ENCODE measurements at places on chromosomes 3 and 15. TPM values are rescaled to one million over a fixed set of nuclear protein-coding genes. Genes with fewer than 3 reads are reported as not detected.

DNA sequence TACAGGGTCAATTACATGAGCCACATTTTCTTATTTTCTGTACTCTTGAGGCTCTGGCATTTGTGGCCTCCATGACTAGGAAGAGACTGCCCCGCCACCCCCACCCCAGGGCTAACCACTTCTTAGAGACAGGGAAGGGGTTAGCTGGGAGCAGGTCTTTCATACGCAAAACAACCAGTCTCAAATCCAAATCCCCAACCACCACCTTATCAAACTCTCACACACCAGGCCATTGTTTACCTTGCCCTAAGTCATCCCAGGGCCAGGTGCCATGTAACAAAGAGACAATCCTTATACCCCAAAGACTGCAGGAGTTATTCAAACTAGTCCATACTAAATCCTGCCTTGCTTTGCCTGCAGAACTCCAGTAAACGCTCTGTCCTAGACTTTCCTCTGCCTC is 77.8 kb downstream of the B3GNT5 start:
- H3K27ac ChIP-seq = peak overlapping the region; percentile 13
- no peak for DNase-seq
- H3K27me3 ChIP-seq = no peaks in the 10 kb centered on the region
- no peaks in the 10 kb centered on the region for H3K36me3 ChIP-seq

ITIH1 gene
- 3.4 TPM for polyA plus RNA-seq

SPATA12 gene
- 0.07 TPM for polyA plus RNA-seq

TMCC1 gene
- 12.2 TPM for polyA plus RNA-seq

THSD4 gene
- polyA plus RNA-seq = 1.7 TPM

- no peak overlapping the region for H3K27ac ChIP-seq
- H3K4me1 ChIP-seq = no peaks in the 10 kb centered on the region
- H3K36me3 ChIP-seq = peaks cover 24% of the 10 kb centered on the region
Observed at GRCh38 chr3:52915294-52915693, 17.9 kb upstream of the STIMATE start.

RHOV gene
- 15.3 TPM for polyA plus RNA-seq

DNA sequence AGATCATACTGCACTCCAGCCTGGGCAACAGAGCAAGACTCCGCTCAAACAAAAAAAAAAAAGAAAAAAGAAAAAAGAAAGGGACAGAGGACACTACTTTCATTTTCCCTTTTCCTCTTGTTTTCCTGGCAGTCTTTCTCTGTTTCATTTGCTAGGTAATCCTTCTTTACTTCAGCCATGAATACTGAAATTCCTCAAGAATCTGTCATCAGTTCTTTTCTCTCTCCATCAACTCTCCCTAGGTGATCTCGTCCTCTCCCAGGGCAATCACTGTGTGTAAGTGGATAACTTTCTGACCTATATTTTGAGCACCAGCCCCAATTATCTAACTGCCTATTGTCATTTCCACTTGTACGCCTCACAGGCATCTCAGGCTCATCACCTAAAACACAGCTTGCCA is 51.5 kb downstream of the TTC23 start:
- H3K36me3 ChIP-seq = peaks cover 2% of the 10 kb centered on the region
- no peaks in the 10 kb centered on the region for H3K27me3 ChIP-seq
- H3K27ac ChIP-seq = no peak overlapping the region
- no peak for DNase-seq
- no peaks in the 10 kb centered on the region for H3K4me1 ChIP-seq

RARB gene
- 0.89 TPM for polyA plus RNA-seq

GRCh38 chr15:72515591-72516389 is 41.7 kb downstream of the ARIH1 start:
- H3K4me1 ChIP-seq = no peaks in the 10 kb centered on the region
- no peaks in the 10 kb centered on the region for H3K36me3 ChIP-seq
- H3K27ac ChIP-seq = no peak overlapping the region
- no peak overlapping the region for H3K4me3 ChIP-seq
- H3K27me3 ChIP-seq = no peaks in the 10 kb centered on the region

KIF15 gene
- 3.6 TPM for polyA plus RNA-seq

- no peaks in the 10 kb centered on the region for H3K36me3 ChIP-seq
- no peaks in the 10 kb centered on the region for H3K4me1 ChIP-seq
- H3K27ac ChIP-seq = no peak overlapping the region
Observed at GRCh38 chr15:29103824-29104565, 165.6 kb downstream of the NSMCE3 start.

CLASP2 gene
- 18.8 TPM for polyA plus RNA-seq

LXN gene
- 16.5 TPM for polyA plus RNA-seq

GRCh38 chr3:33425453-33425852 is 14.8 kb downstream of the UBP1 start:
- no peak for DNase-seq
- peaks cover 13% of the 10 kb centered on the region for H3K36me3 ChIP-seq
- H3K4me1 ChIP-seq = no peaks in the 10 kb centered on the region
- no peak overlapping the region for H3K4me3 ChIP-seq

- no peak overlapping the region for H3K4me3 ChIP-seq
- no peak overlapping the region for H3K27ac ChIP-seq
- DNase-seq = no peak
- no peaks in the 10 kb centered on the region for H3K27me3 ChIP-seq
- H3K4me1 ChIP-seq = no peaks in the 10 kb centered on the region
Observed at GRCh38 chr3:48966876-48967361, 23.1 kb upstream of the P4HTM start.

GRCh38 chr15:90001062-90001682 is at the start of gene ZNF710:
Gene ZNF710, plus strand, starts transcription at chr15:90001324. Its CDS starts 65,814 bp downstream, at chr15:90067138.
- DNase-seq = no peak
- H3K27ac ChIP-seq = peak within 1 kb of the TSS; percentile 77
- H3K4me3 ChIP-seq = peak within 1 kb of the TSS; percentile 54
- no peaks in the 10 kb centered on the region for H3K36me3 ChIP-seq
- H3K4me1 ChIP-seq = peaks cover 3% of the 10 kb centered on the region

- no peaks in the 10 kb centered on the region for H3K36me3 ChIP-seq
- H3K27ac ChIP-seq = no peak overlapping the region
- H3K4me1 ChIP-seq = peaks cover 5% of the 10 kb centered on the region
- no peak for DNase-seq
- peaks cover 39% of the 10 kb centered on the region for H3K27me3 ChIP-seq
Observed at GRCh38 chr3:170420307-170420821, 1.7 kb downstream of the CLDN11 start.

CATSPER2 gene
- polyA plus RNA-seq = 4.9 TPM

DNA sequence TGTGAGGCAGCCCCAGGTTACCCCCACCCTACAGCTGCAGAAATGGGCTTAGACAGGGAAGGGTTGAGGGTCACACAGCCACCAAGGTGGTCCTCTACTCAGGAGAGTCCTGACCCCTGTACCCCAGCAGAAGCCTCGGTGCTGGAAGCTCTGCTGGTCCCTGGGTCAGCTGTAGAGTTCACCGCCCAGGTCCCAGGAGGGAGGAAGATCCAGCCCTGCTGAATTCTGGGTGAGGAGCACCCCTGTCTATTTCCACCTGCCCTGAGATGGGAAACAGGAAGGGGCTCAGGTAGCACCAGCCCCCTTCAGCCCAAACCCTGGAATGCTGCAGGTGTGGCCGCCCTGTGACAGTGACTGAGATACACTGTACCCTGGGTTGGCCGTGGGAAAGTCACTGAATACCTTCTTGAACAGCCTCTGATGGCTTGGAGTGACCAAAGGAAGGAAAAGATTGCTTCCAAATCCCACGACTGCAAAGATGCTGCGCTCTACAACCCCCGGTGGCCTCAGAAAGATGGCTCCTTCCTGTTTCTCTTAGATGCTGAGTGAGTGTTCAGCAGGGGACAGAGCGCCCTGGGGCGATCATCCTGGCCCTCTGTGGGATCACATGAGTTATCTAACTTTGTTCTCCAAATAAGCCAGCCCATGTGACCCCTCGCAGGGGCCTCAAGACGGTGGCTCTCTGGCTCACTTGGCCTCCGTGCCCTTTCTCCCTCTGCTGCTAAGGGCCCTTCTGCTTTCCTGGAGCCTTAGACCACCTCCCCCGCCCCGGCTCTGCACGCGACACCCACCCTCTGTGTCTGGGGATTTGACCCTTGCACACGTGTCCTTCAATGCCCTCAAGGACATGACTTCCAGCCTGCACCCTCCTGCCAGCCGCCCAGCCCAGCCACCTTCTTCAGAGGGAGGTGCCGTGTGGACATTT is 141.9 kb downstream of the NSMCE3 start:
- no peaks in the 10 kb centered on the region for H3K36me3 ChIP-seq
- H3K4me3 ChIP-seq = no peak overlapping the region
- H3K4me1 ChIP-seq = no peaks in the 10 kb centered on the region
- no peak for DNase-seq

DNA sequence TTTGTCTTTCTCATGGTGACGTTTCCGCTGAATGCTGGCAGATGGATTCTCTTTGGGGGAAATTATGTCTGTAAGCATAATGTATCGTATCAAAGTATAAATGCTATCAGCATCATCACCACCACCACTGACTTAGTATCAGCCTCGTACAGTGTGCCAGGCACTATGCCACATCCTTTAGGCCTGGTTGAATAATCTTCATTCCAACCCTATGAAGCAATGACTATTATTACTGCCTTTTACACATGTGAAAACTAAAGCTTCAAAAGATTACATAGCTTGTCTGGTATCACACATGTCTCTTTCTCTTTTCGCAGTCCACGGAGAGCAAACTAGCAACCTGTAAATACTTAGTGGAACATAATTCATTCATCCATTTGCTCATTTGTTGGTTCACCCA is 166.7 kb upstream of the PRICKLE2 start:
- H3K27me3 ChIP-seq = no peaks in the 10 kb centered on the region
- no peak overlapping the region for H3K4me3 ChIP-seq

- no peak overlapping the region for H3K4me3 ChIP-seq
- H3K27me3 ChIP-seq = no peaks in the 10 kb centered on the region
- no peaks in the 10 kb centered on the region for H3K36me3 ChIP-seq
- H3K4me1 ChIP-seq = no peaks in the 10 kb centered on the region
- H3K27ac ChIP-seq = no peak overlapping the region
Observed at GRCh38 chr3:157390713-157391515, 45.7 kb upstream of the PTX3 start.

DNA sequence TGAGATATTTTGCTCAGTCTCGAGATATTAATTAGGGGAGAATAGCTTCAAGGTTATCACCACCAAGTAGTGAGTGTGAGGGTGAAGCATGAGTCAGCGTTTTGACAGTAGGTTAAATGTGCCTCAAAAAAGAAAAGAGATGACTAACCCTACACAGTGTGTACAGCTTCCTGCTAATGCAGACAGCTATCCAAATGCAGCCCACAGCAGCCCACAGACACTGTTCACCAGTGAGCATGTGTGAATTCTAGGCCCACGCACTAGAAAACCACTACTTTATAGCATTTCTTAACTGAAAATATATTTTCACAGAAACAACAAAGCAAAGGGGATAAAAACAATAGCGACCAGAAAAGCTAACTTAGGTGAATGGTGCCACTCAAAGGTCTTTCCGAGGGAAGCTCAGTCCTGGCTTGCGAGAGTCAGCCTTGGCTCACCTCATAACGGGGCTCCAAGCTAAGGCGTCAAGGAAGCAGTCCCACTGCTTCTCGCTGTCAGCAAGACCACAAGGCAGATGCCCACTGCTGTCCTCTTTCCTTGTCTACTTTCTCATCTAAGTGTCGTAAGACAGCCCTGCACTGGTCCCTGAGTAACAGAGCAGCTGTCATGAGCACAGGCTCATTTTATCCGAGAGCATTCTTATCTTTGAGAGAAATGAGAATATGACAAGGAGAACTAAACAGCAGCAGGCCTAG is 47.6 kb downstream of the TXNRD3 start:
- no peak overlapping the region for H3K4me3 ChIP-seq
- H3K27me3 ChIP-seq = no peaks in the 10 kb centered on the region
- no peak overlapping the region for H3K27ac ChIP-seq
- H3K4me1 ChIP-seq = peaks cover 15% of the 10 kb centered on the region
- no peaks in the 10 kb centered on the region for H3K36me3 ChIP-seq

C15orf39 gene
- 7.0 TPM for polyA plus RNA-seq

GOLGA6A gene
- 0.09 TPM for polyA plus RNA-seq

- H3K4me3 ChIP-seq = no peak overlapping the region
- H3K27ac ChIP-seq = no peak overlapping the region
- no peaks in the 10 kb centered on the region for H3K4me1 ChIP-seq
- no peaks in the 10 kb centered on the region for H3K36me3 ChIP-seq
- DNase-seq = no peak
Observed at GRCh38 chr3:159253860-159254259, 452.0 kb downstream of the MFSD1 start.

- peak; percentile 78 for DNase-seq
- H3K36me3 ChIP-seq = peaks cover 19% of the 10 kb centered on the region
- H3K4me3 ChIP-seq = no peak overlapping the region
- no peak overlapping the region for H3K27ac ChIP-seq
- H3K4me1 ChIP-seq = no peaks in the 10 kb centered on the region
- no peaks in the 10 kb centered on the region for H3K27me3 ChIP-seq
Observed at GRCh38 chr15:40217166-40217824, 21.6 kb upstream of the PAK6 start.

- no peak overlapping the region for H3K27ac ChIP-seq
- H3K4me1 ChIP-seq = no peaks in the 10 kb centered on the region
- no peak for DNase-seq
- H3K36me3 ChIP-seq = no peaks in the 10 kb centered on the region
Observed at GRCh38 chr3:53588122-53588521, 93.7 kb downstream of the CACNA1D start.

TRAT1 gene
- 43.6 TPM for polyA plus RNA-seq

DNA sequence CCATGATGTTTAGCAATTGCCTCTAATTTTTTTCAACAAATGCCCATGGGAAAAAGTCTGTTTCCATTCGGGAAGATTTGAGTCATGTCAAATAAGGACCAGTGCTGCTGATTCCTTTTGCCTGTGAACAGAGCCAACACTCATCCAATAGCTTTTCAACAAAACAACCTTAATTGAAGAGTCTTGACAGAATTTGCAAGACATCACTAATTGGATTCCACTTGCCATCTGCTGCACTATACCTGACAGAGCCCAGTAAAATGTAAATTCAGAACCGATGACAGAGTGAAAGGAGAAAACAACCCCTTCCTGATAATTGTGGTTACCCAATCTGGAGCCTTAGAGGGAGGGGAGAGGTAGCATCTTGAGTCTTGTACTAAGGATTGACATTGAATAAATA is 426.7 kb downstream of the AGBL1 start:
- no peaks in the 10 kb centered on the region for H3K36me3 ChIP-seq
- DNase-seq = no peak
- no peaks in the 10 kb centered on the region for H3K4me1 ChIP-seq
- H3K27me3 ChIP-seq = no peaks in the 10 kb centered on the region
- H3K4me3 ChIP-seq = no peak overlapping the region

DNA sequence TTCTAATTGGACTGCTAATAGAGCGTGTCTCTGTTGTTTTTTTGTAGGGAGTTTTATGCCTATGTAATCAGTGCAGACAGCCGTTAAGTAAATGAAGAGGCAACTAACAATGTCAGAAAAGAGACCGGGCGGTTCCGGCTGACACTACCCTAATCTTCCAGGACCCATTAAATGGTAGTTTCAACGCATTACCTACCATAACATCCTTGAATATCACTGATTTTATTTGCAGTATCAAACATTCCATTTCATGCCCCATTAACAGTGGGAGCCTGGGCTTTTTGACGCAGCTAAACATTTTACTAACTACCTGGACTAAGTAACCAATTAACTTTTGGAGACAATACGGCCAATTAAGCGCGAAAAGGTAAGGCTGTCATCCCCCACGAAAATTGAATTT is 832.9 kb upstream of the NR2F2 start:
- no peak overlapping the region for H3K27ac ChIP-seq
- H3K4me1 ChIP-seq = no peaks in the 10 kb centered on the region
- no peaks in the 10 kb centered on the region for H3K27me3 ChIP-seq
- no peak for DNase-seq
- no peak overlapping the region for H3K4me3 ChIP-seq
